ENCODE measurements at places on chromosomes 2 and 18.

- no peak for DNase-seq
Observed at GRCh38 chr18:30988440-30988839, 54.1 kb downstream of the DSC3 start.

DNA sequence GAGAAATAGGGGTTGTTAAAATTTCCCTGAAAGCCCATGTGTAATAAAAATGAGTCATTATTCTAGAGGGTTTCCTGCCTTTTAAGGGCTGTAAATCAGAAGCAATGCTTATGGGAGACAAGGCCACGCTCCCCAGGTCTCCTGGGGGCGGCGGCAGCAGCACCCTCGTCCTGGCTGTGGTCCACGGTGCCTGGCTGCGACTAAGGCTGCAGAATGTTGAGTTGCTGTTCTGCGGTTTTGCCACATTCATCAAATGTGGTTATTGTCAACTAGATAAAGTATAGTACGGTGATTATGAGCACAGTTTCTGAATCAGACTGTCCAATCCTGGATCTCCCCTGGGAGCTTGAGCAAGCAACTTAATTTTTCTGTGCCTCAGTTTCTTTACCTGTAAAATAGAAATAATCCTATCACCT is 11.9 kb upstream of the AGFG1 start:
- peak; percentile 88 for DNase-seq

DNA sequence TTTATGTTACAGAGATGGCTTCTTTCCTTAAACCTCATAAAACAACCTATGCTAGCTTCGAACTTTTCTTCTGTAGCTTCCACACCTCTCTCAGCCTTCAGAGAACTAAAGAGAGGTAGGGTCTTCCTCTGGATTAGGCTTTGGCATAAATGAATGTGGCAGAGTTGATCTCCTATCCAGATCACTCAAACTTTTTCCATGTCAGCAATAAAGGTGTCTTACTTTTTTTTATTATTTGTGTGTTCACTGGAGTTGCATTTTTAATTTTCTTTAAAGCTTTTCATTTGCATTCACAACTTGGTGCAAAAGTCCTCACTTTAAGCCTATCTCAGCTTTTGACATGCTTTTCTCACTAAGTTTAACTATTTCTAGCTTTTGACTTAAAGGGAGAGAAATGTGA is 66.0 kb downstream of the LANCL1 start:
- no peak for DNase-seq

GRCh38 chr18:65671621-65672415 is 79.0 kb upstream of the CDH7 start:
- DNase-seq, result no peak

DNA sequence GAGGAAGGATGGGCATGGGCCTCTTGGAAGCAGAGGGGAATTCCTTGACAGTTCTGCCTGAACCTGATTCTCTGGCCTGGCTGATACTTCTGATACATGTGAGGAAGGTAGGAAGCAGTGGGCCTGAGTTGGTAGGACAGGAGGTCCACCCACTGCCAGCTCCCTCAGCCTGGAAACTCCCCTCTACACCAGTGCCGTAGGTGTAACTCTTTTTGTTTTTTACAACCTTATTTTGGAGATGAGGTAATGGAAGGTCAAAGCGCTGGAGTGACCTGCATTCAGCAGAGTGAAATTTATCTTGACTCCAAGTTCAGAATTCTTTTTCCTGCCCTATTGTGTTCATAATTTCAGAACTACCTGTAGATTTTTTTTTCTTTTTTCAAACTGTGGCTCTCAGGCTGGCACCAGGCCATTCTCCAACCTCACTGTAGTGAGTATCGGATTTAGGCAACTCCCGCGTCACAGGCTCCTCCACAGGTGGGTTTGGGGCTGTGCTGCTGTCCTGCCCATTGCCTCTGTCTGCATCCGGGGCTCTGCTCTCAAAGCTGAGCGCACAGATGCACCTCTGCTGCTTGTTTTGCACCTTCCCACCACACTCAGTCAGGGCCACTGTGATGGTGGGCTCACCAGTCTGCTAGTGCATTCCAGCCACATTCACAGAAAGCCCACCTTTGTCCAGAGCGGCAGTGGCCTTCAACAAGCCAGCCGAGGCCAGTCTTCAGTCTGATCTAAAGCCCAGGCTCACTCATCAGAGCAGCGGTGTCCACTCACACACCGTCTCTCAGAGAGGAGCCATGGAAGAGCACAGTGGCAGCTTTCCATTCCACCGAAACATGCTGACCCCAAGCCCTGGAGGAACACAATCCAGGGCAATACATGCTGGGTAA is 87.2 kb downstream of the UXS1 start:
- DNase-seq, result no peak

DNA sequence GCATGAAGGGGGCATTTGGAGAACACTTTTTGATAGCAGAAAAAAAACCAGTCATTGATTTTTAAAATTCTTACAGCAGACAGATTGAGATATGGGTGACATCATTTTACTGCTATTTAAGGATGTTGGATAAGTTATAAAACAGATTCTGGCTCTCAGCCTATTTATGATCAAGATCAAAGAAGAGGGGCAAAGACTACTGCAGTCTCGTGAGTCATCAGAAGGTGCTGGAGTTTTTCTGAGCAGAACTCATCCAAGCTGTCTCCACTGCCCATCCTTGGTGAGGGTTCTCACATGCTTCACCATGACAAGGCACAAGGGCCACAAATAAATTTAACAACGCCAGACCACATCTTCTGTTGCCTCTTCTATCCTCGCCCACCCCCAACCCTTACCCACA is 58.8 kb downstream of the ST6GAL2 start:
- no peak for DNase-seq

- no peak for DNase-seq
Observed at GRCh38 chr2:151520976-151521375, 111.3 kb downstream of the RIF1 start.

- no peak for DNase-seq
Observed at GRCh38 chr2:119469661-119470297, 38.1 kb downstream of the TMEM37 start.

DNA sequence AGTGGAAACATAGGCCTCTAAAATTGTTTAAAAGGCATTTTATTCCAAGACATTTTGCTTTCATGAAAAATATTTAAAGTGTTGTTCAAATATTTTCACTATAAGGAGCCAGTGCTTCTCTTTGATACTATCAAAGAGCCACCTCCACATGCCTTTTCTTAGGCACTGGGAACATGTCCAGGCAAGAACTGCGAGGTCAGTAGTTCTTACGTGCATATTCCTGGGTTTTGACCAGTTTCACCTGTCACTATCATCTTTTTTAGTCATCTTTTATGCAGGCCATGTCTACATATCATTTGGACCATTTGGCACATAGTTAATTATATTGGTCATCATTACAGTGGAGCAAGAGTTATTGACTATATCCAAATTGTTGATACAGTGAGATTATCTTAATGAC is 195.3 kb downstream of the CCDC85A start:
- DNase-seq, result no peak

- DNase-seq, result peak; percentile 41
Observed at GRCh38 chr2:74957886-74958273, 563 bp upstream of the POLE4 start.

Data from fibroblast of mammary gland (primary cell).